ENCODE measurements at places on chromosomes 12 and 14.
A peak's percentile ranks its signal among the peaks of the same experiment; 100 is the strongest.

DNA sequence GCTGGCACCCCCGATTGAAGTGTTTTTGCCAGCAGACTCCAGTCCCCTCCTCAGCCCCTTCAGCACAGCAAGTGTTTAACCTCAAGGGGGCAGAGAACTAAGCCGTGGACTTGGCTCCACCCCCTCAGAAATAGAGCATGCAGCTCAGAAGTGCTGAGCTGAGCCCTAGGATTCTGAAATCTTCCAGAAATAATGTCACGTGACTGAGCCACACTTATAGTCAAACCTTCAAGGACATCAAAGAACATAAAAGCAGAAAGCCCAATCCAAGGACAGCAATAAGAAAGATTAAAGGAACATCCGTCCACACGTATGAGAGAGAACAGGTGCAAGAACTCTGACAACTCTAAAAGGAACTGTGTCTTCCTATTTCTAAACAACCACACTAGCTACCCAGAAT, 317.7 kb upstream of the LRFN5 start:
- DNase-seq = no peak

DNA sequence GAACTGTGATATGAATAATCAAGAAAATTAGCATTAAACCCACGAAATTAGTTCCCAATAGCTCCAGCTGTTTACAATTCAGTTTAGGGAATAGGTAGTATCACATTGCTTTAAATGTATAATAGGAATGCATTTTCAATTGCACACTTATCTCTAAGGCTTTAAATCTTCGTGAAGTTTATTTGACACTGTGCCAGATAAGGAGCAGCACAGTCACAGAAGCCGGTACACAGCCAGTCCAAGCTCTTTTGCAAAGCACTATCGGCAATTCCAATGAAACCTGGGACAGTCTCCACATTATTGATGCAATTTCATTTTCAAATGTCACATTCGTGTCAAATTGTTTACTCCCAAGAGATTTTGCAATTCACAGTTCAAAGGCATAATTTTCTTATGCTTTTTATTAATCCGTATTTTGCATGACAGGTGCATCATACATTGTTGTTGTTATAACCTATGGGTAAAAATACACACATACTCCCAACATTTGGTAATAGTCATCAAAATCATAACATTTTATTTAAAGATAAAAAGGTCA, 602.8 kb downstream of the RPS29 start:
- DNase-seq = no peak

DNA sequence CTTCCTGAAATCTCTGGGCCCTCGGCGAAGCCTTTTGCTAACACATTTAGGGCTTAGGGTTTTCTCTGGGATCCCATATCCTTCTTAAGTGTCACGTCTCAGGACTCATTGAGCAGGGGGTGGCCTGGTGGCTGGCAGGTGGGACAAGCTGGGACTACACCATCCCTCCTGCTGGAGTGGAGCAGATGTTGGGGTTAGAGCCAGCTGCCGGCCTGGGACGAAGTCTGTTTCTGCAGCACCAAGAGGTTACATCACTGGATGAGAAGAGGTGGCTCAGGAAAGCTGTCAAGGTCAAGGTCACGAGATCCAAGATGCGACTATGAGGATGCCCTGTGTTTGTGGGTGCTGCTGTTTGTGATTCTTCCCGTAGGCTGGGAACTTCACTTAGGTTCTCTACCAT, 16.3 kb downstream of the SMCO2 start:
- DNase-seq = no peak

DNA sequence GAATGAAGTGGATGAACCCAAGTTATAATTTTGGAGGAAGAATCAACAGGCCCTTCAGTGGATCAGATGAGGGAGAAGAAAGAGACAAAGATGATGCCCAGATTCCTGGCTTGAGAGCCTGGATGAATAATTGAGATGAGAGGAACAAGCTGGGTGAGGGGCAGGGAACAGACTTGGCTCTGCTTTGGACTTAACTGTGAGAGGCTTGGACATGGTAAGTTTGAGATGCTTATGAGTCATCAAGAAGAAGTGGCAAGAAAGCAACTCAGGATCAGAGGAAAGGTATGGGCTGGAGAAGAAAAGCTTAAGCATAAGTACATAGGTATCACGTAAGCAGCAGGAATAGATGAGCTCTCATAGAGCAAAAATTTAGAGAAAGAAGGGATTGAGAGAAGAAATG, 55.3 kb downstream of the FIGNL2 start:
- DNase-seq = no peak

- peak; percentile 17 for DNase-seq
These were observed 13.0 kb upstream of the NUDT14 start for GRCh38 chr14:105193916-105194782.

GRCh38 chr14:49849213-49849847, 3.3 kb downstream of the NEMF start:
- DNase-seq = no peak

GRCh38 chr14:24274101-24274543, 2.7 kb upstream of the RABGGTA start:
- no peak for DNase-seq

DNA sequence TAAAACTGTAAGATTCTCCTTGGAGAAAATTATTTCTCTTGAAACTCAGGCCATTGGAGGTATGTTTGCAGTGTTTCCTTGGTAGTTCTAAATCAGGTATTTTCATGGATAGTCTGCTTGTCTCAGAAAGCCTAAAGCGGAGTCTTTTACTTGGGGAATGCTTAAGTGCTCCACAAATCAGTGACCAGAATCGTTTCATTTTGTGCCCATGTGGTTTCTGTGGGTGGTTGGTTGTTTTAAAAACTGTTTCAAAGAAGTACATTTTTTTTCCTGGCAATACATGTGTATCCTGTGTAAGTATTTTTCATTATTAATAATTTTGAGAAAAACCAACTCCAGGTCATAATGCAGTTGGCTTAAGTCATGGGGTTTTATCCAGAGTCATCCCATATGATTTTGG, 33.6 kb downstream of the CCDC91 start:
- no peak for DNase-seq

DNA sequence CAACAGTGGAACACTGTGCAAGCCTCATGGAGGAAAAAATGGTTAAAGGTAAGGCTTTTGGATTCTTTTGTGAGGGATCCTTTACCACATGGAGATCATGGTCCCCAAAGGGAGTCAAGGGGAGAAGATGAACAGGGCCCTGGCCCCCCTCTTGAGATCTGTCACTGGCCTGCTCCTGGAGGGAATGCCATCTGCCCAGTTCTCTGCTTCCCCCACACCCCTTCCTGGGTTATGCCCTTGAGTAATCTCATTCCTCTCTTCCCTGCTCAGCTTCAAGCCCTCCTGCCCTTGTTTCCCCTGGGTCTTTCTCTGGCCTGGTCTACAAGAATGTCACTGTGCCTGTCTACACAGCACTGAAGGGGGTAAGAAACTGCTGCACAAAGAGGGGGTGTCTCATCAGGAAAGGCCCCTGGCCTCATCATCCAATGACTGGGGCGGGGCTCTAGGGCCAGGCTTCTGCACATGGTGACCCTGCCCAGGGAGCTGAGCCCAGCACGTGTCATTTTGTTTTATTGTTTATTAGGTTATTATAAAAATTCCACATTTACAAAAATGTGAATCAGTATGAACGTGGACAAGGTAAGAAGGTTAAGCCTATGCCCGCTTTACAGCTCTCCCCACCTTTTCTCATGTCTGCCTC, 30.3 kb downstream of the PIGH start:
- no peak for DNase-seq

DNA sequence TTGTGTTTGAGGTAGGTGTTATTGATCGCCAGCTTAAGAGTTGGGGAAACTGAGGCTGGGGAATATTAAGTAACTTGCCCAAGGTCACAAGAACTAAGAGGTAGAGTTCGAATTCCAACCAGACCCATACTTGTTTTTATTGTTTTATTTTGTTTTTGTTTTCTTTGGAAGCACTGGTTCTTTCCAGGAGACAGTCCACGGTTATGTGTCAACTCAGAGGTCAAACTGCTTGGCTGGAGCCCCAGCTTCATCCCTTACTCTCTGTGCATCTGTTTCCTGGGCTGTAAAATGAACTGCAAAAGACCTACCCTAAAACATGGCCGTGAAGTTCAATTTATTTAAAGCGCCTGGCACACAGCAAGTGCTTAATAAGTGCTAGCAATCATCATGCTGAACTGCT, 74.4 kb upstream of the MAP1LC3B2 start:
- no peak for DNase-seq

DNA sequence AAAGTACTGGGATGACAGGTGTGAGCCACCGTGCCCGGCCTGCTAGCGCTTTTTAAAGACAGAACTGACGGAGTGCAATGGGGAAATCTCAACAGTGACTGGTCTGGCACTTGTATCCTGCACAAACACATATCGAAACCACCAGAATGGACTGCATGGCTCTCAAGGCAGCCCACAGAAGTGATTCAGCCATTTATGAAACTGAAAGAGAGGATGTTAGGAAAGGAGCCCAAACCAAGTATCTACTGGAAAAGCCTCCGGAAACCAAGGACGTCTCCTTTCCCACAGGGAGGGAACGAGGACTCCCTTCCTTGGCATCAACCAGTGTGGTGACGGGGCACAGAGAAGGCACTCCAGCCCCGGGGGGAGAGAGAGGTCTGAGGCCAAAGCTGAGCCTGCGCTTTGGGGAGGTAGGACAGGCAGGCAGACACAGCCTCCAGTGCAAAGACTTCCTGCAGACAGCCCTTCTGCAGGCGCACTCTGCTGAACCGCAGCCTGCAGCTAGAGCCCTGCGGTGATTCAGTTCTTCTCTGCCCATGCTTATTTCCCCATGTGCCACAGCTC, 16.5 kb downstream of the SLC15A4 start:
- DNase-seq = no peak

GRCh38 chr14:102929241-102930137, 7.0 kb downstream of the AMN start:
- no peak for DNase-seq

GRCh38 chr12:9606736-9607372, 862 bp downstream of the KLRB1 start:
- no peak for DNase-seq

DNA sequence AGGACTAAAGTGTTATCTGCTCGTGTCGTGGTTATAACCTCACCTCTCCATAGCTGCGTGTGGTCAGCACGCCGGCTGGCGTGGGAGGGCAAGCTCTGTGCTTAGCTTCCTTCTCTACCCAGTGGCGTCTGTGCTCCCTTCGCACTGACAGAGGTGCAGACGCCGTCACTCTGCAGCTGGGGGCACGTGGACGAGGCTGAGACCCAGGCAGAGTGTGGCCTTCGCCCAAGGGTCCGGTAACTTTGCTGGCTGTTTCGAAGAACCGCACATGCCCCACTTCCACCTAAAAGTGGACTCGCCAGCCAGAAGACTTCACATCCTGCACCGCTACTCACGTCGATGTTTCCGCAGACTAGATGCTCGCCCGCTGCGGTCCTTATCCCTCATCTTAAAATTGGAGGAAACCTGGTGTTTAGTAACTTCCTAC, 35.9 kb upstream of the DYNC1H1 start:
- DNase-seq = no peak

- DNase-seq = peak; percentile 68
These were observed 392.9 kb downstream of the NOVA1 start for GRCh38 chr14:26204728-26205479.

DNA sequence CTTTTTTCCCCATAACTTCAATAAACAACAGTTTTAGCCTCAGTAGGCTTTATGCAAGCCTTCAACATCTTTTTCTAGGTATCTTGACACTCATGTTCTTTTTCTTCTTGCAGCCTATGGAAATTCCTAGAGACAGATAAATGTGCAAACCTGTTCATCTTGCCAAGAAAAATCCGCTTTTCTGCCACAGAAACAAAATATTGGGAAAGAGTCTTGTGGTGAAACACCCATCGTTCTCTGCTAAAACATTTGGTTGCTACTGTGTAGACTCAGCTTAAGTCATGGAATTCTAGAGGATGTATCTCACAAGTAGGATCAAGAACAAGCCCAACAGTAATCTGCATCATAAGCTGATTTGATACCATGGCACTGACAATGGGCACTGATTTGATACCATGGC, 295.9 kb downstream of the ZFP36L1 start:
- DNase-seq = no peak

- no peak for DNase-seq
These were observed 209.6 kb downstream of the MED13L start for GRCh38 chr12:116067892-116068291.

DNA sequence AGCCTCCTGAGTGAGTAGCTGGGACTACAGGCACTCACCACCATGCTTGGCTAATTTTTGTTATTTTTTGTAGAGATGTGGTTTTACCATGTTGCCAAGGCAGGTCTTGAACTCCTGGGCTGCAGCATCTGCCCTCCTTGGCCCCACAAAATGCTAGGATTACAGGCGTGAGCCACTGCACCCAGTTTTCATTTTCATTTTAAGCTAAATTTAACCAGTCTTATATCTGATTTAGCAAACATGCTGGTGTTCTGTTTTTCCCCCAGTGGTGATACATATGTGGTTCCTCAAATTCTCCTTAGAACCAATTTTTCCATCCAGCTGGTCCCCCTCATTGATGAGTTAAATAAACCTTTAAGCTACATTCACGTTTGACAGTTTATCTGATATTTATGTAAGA, 43.8 kb upstream of the BICD1 start:
- DNase-seq = no peak

GRCh38 chr14:73630009-73630780, 14.6 kb upstream of the DNAL1 start:
- DNase-seq = no peak

DNA sequence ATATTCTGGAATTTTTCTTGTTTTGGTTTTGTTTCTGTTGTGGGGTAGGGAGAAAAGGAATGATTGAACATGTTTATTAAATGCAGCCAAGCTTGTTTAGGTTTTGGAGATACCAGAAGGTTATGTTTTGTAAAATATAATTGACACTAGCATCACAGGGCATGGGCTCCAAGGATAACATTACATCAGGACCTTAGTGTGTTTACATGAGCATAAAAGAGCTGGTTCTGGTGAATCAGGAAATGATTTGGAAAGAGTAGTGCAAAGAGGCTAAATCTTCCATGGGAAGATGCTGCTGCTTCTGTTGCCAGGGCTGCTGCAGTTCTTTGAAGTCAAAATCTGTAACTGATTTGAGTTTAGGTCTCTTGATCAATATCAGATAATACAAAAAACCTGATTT, 118.7 kb downstream of the ETNK1 start:
- DNase-seq = no peak

DNA sequence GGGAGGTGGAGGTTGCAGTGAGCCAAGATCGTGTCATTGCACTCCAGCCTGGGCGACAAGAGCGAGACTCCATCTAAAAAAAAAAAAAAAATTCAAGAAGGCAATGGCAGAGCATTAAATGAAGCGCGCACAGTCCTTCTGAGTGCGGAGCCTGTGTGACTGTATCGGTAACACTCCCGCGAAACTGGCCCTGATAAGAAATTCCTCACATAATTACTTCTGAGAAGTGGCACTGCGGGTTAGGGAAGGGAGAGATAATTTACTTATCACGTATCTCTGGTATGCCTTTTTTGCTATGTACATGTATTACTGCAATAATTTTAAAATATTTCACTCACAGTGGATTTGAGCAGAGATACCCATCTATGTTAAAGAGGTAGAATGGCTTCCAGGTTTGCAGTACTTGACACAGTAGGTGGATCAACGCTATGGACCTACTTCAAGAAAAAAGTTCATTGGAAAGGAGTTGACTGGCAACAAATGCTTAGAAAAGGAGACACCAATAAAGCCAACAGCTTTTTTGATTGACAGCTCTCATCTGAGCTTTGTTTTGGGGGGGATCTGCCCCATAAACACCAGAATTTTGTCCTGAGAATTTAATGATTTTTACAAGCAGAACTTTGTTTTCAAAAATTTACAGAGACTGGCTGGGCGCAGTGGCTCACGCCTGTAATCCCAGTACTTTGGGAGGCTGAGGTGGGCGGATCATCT, 29.2 kb upstream of the SPTLC2 start:
- DNase-seq = no peak

GRCh38 chr12:40566271-40566670, 126.0 kb upstream of the CNTN1 start:
- DNase-seq = peak; percentile 76

Measured in NCI-H1417 (cell line).